ENCODE measurements at places on chromosomes 1 and 21.

DNA sequence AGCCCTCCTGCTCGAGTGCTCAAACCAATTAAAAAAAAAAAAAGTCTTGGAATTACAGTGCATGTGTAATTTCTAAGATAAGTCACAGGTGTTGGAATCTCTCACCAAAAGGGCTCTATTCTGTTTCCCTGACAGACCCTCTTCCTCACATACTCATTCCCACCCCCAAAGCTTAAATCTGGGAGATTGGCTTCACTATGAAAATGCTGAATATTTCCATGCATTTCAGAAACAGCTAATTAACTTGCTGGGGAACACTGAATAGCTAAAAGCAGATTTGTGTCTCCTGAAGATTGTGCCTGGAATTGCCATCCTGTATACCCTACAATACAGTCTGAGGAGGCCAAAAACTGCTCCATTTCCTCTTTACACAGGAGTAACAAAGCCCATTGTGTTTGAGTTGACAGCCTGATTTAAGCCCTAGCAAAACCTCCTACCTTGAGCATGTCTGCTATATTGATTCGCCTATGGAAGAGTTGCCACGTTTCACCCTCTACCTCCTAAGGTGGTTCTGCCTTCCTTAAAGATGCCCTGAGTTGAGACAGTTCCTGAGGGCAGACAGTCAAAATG, 1.4 kb upstream of the PIK3R3 start:
- DNase-seq = peak; percentile 48

- no peak for DNase-seq
Measured at GRCh38 chr1:152745289-152745704, 12.5 kb upstream of the KPRP start.

DNA sequence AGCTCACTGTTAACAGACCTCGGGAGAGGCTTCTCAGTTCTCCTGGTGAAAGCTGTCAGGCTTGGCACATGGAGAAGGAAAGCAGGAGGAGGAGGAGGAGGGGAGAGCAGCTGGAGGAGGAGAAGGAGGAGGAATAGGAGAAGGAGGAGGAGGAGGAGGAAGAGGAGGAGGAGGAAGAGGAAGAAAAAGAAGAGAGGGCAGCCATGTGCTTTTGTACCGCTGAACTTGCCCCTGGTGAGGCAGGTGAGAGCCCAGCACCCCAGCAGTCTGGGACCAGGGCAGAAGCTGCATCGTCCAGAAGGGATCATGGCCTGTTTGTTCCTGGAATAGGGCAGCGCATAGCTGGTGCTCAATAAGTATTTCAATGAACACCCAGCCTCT, 21.3 kb upstream of the GRHL3 start:
- DNase-seq = no peak

DNA sequence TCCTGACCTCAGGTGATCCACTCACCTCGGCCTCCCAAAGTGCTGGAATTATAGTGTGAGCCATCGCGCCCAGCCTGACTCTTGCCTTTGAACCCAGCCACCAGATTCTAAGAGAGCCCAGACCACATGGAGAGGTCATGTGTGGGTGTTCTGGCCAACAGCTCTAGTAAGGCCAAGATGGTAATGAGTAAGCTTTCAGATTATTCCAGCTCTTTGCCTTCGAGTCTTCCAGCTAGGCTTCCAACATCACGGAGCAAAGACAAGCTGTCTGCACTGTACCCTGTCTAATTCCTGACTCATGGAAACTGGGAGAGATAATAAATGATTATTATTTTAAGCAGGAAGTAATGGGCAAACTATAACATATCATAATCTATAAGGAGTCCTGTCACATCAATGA, 14.8 kb upstream of the ZFP69B start:
- no peak for DNase-seq

- no peak for DNase-seq
Measured at GRCh38 chr1:176144526-176144925, 62.6 kb downstream of the COP1 start.

Measured in NCI-H82 (cell line).